Eye (tissue), 1 donor: ENCODE measurements at places on chromosomes 6 and 20.

DNA sequence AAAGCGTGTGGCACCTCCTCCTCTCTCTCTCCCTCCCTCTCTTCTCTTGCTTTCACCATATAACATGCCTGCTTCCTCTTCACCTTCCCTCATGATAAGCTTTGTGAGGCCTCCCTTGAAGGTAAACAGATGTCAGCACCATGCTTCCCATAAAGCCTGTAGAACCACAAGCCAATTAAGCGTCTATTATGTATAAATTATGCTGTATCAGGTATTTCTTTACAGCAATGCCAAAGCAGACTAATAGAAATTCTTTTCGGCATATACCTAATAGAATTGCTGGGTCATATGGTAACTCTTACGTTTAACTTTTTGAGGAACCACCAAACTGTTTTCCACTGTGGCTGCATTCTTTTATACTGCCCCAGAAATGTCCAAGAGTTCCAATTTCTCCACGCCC, 75.0 kb downstream of the SYCP2 start:
- DNase-seq: no peak

DNA sequence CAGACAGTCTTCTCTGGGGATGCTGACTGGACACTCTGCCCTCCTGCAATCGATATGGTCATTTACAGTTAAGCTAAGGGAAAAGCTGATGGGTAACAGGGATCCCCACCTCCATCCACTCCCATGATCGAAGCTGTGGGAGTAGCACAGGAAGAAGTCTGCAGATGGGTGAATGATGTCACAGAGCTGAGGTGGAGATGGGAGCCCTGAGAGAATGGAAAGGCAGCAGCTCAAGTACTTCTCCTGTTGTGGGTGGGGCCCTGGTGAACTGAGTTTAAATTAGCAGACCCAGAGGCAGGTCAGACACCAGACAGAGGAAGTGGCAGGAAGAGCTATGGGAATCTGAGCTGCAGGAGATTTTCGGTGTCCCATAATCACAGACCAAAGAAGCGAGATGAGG, 29.0 kb downstream of the HDGFL1 start:
- peak; percentile 68 for DNase-seq

DNA sequence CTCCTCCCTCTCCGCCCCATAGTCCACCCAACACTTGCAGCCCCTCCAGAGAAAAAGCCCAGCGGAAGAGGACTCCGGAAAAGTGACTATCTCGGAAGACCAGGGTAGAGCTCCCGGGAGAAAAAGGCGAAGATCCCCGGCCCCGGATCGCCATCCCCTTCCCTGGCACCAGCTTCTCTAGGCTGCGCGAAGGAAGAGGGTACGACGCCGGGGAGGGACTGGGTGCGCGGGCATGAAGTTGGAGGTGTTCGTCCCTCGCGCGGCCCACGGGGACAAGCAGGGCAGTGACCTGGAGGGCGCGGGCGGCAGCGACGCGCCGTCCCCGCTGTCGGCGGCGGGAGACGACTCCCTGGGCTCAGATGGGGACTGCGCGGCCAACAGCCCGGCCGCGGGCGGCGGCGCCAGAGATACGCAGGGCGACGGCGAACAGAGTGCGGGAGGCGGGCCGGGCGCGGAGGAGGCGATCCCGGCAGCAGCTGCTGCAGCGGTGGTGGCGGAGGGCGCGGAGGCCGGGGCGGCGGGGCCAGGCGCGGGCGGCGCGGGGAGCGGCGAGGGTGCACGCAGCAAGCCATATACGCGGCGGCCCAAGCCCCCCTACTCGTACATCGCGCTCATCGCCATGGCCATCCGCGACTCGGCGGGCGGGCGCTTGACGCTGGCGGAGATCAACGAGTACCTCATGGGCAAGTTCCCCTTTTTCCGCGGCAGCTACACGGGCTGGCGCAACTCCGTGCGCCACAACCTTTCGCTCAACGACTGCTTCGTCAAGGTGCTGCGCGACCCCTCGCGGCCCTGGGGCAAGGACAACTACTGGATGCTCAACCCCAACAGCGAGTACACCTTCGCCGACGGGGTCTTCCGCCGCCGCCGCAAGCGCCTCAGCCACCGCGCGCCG, 822 bp downstream of the FOXQ1 start:
- peak; percentile 70 for DNase-seq

- no peak for DNase-seq
Observed at GRCh38 chr20:44967207-44967807, 995 bp downstream of the STK4 start.

DNA sequence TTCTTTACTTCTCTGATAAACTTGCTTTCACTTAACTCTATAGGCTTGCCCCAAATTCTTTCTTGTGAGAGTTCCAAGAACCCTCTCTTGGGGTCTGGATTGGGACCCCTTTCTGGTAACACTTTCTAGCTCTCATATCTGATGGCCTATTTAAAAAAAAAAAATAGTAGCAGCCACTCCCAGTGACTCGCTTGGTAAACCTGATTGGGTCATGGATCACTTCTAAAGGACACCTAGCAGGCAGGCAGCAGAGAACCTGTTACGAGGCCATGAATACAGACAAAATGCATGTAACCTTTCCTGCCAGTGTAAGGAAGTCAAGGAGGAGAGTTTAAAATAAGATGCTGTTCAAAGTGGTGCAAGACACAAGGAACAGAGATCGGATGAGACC, 9.1 kb upstream of the SERPINB6 start:
- DNase-seq: no peak

DNA sequence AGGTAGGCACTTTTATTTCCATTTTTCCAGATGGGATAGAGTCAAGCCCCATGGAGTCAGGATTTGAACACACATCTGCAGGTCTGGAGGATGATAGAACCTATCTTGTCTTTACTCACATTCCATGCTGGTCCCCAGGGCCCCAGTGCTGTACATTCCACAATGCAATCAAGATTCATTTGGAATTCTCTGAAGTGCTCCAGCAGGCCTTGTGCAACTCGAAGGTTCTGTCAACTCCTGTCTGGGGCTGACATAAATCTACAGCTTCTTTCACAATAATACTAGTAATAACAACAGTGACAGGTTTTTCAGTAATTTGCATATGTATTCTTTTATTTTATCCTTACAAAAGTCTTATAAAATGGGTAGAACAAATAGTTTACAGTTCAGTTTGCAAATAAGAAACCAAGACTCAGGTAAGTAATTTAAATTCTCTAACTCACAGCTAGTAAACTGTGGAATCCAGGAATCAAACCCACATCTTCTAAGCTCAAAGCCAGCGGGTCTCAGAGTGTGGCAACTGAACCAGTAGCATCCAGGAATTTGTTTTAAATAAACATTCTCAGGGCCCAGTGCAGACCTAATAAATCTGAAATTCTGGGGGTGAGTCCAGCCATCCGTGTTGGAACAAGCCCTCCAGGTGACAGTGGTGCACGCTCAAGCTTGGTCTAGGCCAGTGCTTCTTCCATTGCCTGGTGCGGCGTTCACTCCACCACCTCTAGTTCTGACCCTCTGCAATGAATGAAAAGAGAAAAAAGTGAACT, 137.0 kb upstream of the TNFAIP3 start:
- no peak for DNase-seq

- peak; percentile 47 for DNase-seq
Observed at GRCh38 chr6:166955121-166955864, 1.1 kb downstream of the RNASET2 start.

DNA sequence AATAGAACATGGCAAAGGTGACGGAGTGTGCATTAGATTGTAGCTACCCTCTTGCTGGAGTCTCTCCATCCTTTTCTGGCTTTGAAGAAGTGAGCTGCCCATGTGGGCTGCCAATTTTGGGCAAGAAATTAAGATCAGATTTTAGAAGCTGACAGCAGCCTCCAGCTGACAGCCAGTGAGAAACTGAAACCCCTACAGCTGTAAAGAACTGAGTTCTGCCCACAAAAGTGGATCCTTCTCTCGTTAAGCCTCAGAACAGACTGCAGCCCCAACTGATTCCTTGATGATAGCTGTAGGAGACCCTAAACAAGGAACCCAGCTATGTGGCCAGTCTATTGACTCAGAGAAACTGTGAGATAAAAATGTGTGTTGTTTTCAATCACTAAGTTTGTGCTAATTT, 134.1 kb downstream of the CD109 start:
- DNase-seq: no peak

GRCh38 chr6:15402406-15403045, 156.7 kb downstream of the JARID2 start:
- no peak for DNase-seq

DNA sequence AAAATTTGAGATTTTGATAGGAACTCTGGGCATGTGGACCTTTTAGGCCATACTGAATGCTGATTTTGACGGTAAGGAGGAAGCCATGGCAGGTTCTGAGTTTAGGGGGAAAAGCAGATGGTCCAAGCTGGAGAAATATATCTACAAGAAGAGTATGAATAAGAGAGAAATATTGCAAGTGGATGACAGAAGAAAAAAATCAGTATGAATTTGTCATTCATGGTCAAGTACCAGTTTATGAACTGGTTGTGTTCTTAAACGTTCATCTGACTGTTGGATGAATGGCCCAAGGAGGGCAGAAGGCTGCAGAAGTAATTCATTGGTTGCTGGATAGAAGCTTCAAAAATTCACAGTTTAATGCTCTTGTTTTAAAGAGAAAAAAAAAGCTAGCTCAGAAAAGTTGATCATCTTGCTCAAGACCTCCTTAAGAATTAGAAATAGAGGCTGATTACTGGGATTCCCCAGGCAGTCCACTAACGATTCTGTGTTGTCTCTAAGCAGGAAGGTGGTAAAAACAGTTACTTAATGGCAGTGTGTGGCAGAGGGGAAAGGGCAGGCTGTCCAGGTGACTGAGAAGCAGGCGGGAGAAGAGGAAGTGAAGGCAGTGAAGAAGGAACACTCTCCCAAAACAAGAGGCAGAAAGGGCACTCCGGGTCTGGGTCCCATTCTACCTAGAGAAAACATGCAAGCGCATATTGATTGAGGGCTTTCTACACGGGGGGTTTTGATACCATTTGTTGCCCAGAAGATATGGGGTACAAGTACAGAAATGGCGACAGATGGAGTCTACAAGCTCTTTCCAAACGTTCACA, 2.0 kb upstream of the DUSP22 start:
- no peak for DNase-seq

GRCh38 chr20:37987602-37988290, 45.5 kb downstream of the TTI1 start:
- DNase-seq: peak; percentile 69

DNA sequence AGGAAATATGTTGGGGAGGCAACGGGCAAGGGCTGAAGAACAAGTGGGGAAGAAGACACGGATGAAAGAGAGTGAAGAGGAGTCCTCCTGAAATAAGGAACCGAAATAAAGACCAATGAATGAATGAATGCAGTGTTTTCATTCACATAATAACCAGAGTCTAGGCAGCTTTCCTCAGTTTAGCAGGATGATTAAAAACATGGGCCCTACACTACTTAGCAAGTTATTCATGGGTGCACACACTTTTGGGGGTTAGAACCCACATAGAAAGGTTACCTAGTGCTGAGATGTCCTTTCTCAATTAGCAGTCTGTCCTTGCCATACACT, 5.9 kb upstream of the FUCA2 start:
- DNase-seq: no peak

DNA sequence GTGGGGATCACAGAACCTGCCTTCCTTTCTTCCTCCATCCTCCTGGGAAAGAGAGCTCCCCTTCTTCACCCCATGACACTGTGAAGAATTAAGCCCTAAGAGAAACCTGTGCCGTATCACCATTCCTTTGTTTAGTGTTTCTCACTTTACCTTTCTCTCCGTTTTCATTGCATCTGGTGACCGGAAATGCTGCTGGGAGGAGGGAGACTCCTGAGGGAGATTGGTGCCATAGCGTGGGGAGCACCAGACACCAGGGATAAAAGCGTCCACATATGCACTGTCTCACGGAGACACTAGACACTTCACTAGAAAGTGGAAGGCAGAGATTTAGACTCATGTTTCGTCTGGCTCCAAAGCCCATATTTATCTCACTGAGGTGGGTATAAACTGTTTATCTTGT, 15.5 kb upstream of the ULBP3 start:
- DNase-seq: no peak

GRCh38 chr6:129959358-129959930, 58.9 kb upstream of the L3MBTL3 start:
- DNase-seq: no peak

- peak; percentile 81 for DNase-seq
Observed at GRCh38 chr6:106773996-106774629, 144.7 kb downstream of the QRSL1 start.
